ENCODE measurements at places on chromosomes 16 and 17.

- no peak for DNase-seq
Observed at GRCh38 chr17:7046127-7046724, 2.3 kb upstream of the SLC16A11 start.

- no peak for DNase-seq
Observed at GRCh38 chr17:52048137-52048898, 110.2 kb downstream of the CA10 start.

GRCh38 chr16:85910854-85911247 is 11.9 kb downstream of the IRF8 start:
- no peak for DNase-seq

DNA sequence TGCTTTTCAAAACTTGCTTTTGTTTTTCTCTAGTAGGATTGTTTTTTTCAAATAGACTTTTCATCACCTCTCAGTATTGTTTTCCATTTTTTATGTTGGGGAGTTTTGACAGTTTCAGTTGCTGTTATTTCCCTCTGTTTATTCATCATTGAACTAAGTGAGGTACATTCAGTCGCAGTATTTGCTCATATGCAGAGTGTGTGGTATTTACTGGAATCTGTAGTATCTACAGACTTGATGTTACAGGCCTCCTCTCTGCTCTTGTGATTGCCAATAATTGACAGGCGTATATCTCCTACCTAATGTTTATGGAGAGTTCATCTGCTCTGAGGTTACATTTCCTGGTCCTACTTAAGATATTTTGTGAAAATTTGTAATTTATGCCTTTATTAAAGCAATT is 49.6 kb downstream of the COX10 start:
- DNase-seq: no peak

GRCh38 chr17:82299452-82299851 is 18.0 kb downstream of the CD7 start:
- no peak for DNase-seq

DNA sequence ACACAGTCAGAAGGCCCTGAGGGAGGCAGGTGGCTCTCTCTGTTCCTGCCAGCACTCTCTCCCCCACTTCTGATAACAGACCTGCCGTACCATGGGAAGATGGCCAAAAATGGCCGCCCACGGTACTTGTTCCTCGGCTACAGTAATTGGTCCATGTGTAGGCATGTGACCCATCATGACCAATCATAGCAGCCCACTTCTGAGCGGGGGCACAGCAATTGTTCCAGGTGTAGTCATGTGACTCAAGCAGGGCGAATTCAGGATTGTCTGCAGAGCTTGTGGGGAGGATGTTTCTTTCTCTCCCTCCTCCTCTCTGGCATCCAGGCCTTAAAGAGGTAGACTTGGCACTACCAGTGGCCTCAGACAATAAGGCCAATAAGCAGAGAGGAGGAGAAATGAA is 250.4 kb downstream of the MRTFB start:
- DNase-seq: no peak

- no peak for DNase-seq
Observed at GRCh38 chr17:19263641-19264051, 26.5 kb downstream of the EPN2 start.

- peak; percentile 72 for DNase-seq
Observed at GRCh38 chr16:4664538-4665418, 28.6 kb upstream of the NUDT16L1 start.

DNA sequence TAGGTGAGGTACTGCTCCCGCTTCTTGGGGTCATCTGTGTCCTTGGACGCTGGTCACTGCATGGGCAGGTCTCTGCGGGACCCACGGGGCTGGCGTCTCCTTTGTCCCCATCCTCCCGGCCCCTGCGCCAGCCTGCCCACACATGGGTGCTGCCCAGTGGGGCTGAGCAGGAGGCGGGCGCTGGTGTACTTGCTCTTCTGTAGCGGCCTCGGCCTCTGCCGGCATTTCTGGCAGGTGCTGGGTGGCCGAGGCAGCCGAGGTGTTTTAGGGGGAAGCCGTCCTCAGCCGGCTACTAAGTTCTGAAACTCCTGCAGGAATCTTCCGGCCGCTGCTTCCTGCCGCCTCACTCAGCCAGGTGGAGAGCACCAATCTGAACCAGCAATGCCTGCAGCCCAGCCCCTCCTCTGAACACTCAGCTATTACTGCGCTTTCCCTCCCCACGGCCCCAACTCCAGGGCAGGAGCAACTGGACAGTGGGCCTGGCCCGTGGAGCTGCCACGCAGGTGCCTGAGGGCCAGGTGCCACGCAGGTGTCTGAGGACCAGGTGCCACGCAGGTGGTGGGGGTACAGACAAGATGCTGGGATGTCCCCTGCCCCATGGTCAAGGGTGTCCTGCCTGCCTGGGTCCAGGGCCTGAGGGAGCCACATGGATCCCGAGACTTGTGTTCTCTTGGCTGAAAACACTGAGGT is 10.0 kb downstream of the DECR2 start:
- no peak for DNase-seq

GRCh38 chr17:64209983-64210382 is 53.1 kb downstream of the TEX2 start:
- DNase-seq: no peak

- DNase-seq: peak; percentile 14
Observed at GRCh38 chr17:6110592-6110991, 40.4 kb downstream of the WSCD1 start.

- DNase-seq: no peak
Observed at GRCh38 chr16:46727184-46727583, 21.0 kb downstream of the MYLK3 start.

- no peak for DNase-seq
Observed at GRCh38 chr17:34397265-34397664, 34.2 kb upstream of the CCL1 start.

- no peak for DNase-seq
Observed at GRCh38 chr17:77006971-77007649, 133.7 kb upstream of the SEC14L1 start.

- peak; percentile 61 for DNase-seq
Observed at GRCh38 chr16:68190081-68190480, 45.8 kb downstream of the ESRP2 start.

GRCh38 chr16:11670171-11671131 is 2.2 kb downstream of the SNN start:
- peak; percentile 65 for DNase-seq

DNA sequence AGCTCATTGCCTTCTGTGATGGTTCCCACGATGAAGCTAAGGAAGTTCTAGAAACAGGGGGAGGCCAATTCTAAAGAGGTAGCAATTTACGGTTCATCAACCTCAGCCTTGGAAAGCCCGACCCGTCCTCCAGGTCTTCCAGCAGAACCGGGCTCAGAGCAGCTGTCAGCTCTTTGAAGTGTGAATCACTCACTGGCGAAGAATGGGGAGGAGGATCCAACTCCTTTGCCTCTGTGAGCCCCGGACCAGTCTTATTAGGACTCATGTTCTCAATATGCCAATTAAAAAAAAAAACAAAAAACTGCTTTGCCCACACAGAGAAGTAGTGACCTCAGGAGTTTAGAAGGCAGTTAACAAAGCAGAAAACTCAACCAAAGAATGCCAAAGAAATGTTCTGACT is 31.4 kb downstream of the STX8 start:
- DNase-seq: no peak

DNA sequence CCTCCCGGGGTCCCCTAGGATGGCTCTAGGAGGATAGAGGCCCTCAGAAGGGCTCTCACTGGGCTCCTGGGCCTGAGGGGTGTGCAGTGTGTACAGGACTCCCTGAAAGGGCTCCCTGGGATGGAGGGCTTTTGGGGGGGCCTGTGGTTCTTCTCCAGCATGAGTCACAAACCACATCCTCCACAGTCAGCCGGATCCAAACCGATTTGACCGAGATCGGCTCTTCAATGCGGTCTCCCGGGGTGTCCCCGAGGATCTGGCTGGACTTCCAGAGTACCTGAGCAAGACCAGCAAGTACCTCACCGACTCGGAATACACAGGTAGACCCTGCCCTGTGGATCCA is 4.5 kb downstream of the TRPV2 start:
- DNase-seq: no peak

- DNase-seq: no peak
Observed at GRCh38 chr17:82698974-82699442, 510 bp upstream of the RAB40B start.

GRCh38 chr17:48994549-48995303 is 2.5 kb upstream of the IGF2BP1 start:
- peak; percentile 10 for DNase-seq

- no peak for DNase-seq
Observed at GRCh38 chr16:6753553-6753952, 579.1 kb upstream of the RBFOX1 start.

DNA sequence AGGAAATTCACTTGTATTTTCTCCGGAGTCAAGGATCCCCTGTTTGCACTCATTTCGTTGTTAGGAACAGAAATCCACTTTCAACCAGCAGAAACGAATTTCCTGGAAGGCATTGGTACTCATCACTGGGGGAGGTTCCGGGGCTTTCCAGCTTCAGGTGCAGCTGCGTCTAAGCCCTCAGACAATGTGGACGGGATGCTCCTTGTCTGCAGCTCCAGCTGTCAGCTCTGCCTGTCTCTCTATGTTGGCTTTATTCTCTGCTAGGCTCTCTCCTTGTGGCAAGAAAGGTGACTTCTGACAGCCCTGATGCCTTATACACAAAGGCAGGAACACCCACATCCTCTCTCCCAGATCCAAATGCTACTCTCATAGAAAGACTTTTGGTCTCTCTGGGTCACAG is 183.9 kb upstream of the HSBP1 start:
- no peak for DNase-seq

DNA sequence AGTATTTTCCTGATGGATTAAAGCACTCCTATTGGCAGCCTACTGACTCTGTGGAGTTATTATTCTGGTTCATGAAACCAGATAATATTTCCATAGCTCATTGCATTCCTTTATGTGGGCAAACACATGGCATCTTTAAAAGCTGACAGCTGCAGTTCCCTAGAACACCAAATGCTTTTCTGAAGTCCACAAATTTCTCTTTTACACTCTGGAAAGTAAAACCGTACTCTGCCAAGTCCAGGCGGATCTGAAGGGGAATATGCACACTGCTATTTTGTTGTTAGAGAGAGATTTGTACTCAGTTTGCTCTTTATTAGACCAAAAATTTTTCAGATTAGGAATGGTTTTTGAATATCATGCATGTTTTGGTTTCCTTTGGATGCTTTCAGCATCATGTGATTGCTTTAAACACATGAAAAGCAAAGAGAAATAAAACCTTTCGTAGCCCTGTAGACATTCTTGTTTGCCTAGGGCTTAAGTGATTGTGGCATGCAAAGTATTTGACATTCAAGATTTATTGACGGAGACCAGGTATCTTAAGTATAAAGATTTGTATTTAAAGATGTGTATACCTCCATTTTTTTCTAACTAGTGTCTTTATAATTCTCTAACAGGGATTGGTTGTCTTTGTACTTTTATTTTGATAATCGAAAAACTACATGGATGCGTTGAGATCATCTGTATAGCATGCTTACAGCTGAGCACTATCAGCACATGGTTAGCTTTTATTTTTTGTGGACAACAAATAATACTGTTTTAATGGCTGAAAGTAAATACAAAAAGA is 19.5 kb downstream of the SEC14L1 start:
- no peak for DNase-seq

GRCh38 chr17:57447357-57447989 is 191.2 kb downstream of the MSI2 start:
- DNase-seq: no peak

GRCh38 chr17:82078433-82078832 is 12.8 kb upstream of the DUS1L start:
- no peak for DNase-seq

DNA sequence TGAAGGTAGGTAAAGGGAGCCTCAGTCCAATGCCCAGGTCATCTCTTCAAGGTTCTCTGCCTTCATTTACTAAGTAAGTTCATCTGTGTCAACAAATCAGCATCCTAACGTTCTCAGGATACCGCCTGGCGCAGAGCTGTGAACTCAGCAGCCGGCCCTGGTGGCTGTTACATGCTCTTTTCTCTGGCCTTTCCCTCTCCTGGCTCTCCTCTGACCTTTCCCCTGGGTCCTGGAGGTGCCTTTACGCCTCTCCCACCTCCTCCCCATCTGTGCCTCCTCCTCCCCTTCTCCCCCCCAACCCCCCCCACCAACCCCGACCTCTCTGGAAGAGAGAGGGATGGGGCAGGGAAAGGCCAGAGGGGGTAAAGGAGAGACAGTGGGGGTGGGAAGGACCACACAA is 19.5 kb downstream of the COTL1 start:
- no peak for DNase-seq

GRCh38 chr17:7238420-7239090 is 702 bp downstream of the PHF23 start:
- DNase-seq: no peak
